ENCODE measurements at places on chromosomes 7 and 10. TPM values are rescaled to one million over a fixed set of nuclear protein-coding genes. Genes with fewer than 3 reads are reported as not detected.

DNA sequence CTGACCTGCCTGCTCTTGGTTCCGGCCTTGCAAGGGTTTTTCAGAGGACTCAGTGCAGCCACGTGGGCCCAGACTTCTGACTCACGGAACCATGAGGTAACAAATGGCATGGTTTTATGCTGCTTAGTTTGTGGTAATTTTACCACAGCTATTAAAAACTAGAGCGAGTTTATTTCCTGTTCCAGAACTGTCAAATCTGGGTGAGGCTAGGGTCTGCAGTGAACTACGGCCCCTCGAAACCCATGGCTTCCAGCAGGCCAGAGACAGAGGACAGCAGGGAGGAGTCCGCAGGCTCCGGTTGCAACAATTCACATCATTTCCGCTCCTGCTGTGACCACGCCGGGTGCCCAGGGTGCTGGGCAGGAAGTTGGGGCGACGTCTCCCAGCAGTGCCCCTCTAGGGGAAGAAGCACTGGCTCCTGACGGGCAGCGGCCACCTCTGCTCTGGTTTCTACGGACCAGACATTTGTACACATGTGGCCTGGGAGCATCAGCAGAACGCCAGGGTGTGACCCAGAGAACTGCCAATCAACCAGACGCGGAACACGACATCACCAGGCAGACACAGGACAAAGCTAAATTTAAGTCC is 74.8 kb downstream of the ADARB2 start:
- DNase-seq: no peak
- H3K27ac ChIP-seq: no peak overlapping the region
- peaks cover 11% of the 10 kb centered on the region for H3K27me3 ChIP-seq
- no peak overlapping the region for H3K4me3 ChIP-seq
- H3K4me1 ChIP-seq: no peaks in the 10 kb centered on the region

GRCh38 chr7:37449621-37450020 is 957 bp upstream of the ELMO1 start:
- no peaks in the 10 kb centered on the region for H3K36me3 ChIP-seq
- no peaks in the 10 kb centered on the region for H3K4me1 ChIP-seq
- H3K27ac ChIP-seq: no peak overlapping the region
- H3K27me3 ChIP-seq: no peaks in the 10 kb centered on the region
- DNase-seq: no peak
- no peak overlapping the region for H3K4me3 ChIP-seq

Gene CPSF4
- total RNA-seq: 40.6 TPM

Gene ACSL5
- total RNA-seq: 13.3 TPM

DNA sequence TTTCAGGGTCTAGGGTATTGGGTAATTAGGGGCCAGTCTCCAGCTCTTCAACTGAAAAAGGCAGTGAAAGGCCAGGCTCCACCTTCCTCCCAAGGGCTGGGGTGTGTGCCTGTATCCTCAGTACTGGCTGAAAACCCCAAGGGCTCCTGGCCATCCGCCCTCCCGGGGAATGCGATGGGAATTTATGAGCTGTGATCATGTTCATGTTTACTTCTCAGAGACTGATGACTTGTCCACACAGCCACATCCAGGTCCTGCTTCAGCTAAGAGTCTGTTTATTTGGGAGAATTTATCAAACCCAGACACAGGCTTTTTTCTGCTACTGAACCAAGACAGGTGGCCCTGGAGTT is 91.7 kb downstream of the CCDC3 start:
- DNase-seq: no peak
- no peaks in the 10 kb centered on the region for H3K4me1 ChIP-seq
- no peaks in the 10 kb centered on the region for H3K36me3 ChIP-seq
- H3K27me3 ChIP-seq: no peaks in the 10 kb centered on the region
- H3K4me3 ChIP-seq: no peak overlapping the region

- no peaks in the 10 kb centered on the region for H3K27me3 ChIP-seq
- H3K36me3 ChIP-seq: no peaks in the 10 kb centered on the region
- H3K4me3 ChIP-seq: no peak overlapping the region
- no peaks in the 10 kb centered on the region for H3K4me1 ChIP-seq
- DNase-seq: no peak
Observed at GRCh38 chr7:43694399-43694748, 34.9 kb downstream of the COA1 start.

Gene CYTH3
- 33.4 TPM for total RNA-seq

- H3K4me3 ChIP-seq: no peak overlapping the region
- H3K27ac ChIP-seq: no peak overlapping the region
- no peak for DNase-seq
- no peaks in the 10 kb centered on the region for H3K36me3 ChIP-seq
Observed at GRCh38 chr7:148712678-148713329, 14.1 kb downstream of the CUL1 start.

Gene CRHR2
- under 0.01 TPM for total RNA-seq

- no peak overlapping the region for H3K4me3 ChIP-seq
- no peak for DNase-seq
- no peaks in the 10 kb centered on the region for H3K4me1 ChIP-seq
- H3K36me3 ChIP-seq: no peaks in the 10 kb centered on the region
Observed at GRCh38 chr10:90675621-90676020, 182.2 kb downstream of the HTR7 start.

Gene FEZF1
- not detected for total RNA-seq
